ENCODE measurements at places on chromosomes 5 and 9. TPM values are rescaled to one million over a fixed set of nuclear protein-coding genes. Genes with fewer than 3 reads are reported as not detected.

GRCh38 chr5:67520161-67520908 lies 323.7 kb upstream of the CD180 start:
- DNase-seq, result no peak
- H3K4me1 ChIP-seq, result no peaks in the 10 kb centered on the region
- H3K4me3 ChIP-seq, result no peak overlapping the region
- no peaks in the 10 kb centered on the region for H3K27me3 ChIP-seq

GRCh38 chr9:69342769-69343168 lies 17.8 kb downstream of the ENTREP1 start:
- H3K36me3 ChIP-seq, result no peaks in the 10 kb centered on the region
- no peak for DNase-seq
- no peak overlapping the region for H3K27ac ChIP-seq
- no peak overlapping the region for H3K4me3 ChIP-seq
- H3K27me3 ChIP-seq, result no peaks in the 10 kb centered on the region

DNA sequence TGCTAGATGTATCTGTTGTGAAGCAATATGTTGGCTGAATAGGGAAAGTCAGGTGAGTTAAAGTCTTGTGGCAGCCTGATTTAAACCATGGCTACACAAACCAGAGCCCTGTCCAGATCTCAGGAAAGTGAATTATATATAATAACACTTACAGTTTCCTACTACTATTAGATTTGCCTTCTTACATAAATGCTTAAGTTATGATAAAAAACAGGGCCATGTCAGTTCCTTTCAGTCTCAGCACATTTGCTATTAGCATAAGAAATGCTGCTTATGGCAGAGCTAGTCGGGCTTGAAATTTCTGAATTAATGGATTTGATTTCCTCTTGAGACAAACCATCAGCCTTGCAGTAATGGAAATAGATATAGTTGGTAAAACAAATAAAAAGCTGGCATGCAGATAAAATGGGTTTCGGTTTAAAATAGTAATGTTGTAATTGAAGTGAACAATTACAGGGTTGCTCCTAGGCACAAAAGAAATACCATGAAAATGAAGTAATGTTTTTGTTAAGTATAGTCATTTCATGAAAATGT lies 664.2 kb upstream of the ZNF608 start:
- no peak overlapping the region for H3K4me3 ChIP-seq
- DNase-seq, result no peak
- no peaks in the 10 kb centered on the region for H3K27me3 ChIP-seq
- H3K36me3 ChIP-seq, result no peaks in the 10 kb centered on the region

DNA sequence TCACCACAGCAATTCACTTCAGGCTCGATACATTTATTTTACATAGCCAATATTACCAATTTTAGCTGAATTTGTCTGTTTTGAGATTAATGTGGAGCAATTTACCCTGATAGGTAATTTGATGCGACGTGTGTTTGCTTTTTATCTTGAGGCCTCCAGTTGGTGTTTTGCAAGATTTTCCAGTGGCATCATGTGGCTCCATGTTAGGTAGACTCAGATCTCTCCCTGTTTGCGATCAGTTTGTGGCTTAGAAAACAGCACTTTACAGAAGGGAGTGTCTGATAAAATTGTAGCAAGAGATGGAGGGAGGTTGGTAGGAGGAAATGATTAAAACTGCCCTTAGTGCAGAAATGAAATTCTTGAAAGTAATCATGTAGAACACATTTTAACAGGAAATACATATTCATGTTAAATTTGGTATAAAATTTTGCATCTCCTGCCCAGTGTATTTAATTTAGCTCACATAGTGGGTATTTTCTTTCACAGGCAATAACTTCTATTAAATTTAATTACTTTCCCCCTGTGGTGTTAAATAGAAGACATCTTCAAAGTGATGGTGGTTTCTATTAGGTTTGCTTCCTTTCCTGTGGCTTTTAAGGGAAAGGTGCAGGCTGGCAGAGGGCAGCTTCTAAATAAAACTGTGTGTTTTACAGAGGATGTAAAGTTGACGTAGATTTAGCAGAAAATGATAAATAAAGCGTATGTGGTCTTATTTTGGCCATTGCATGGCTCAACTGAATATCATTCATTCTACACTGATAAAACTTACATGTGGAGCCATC lies 135.8 kb downstream of the KDM4C start:
- DNase-seq, result no peak
- H3K4me1 ChIP-seq, result peaks cover 4% of the 10 kb centered on the region
- H3K4me3 ChIP-seq, result no peak overlapping the region
- no peaks in the 10 kb centered on the region for H3K36me3 ChIP-seq
- H3K27me3 ChIP-seq, result no peaks in the 10 kb centered on the region

Gene DMRTA1
- total RNA-seq, result 0.69 TPM

Gene NSA2
- total RNA-seq, result 107 TPM

Gene TRUB2
- 19.7 TPM for total RNA-seq

Gene SLC6A3
- total RNA-seq, result 0.05 TPM

Gene CCL21
- 83.6 TPM for total RNA-seq

GRCh38 chr9:71706176-71706575 lies 62.1 kb downstream of the CEMIP2 start:
- H3K36me3 ChIP-seq, result no peaks in the 10 kb centered on the region
- H3K4me1 ChIP-seq, result no peaks in the 10 kb centered on the region
- no peak overlapping the region for H3K27ac ChIP-seq
- no peak for DNase-seq

- H3K36me3 ChIP-seq, result no peaks in the 10 kb centered on the region
- no peak overlapping the region for H3K4me3 ChIP-seq
- no peak overlapping the region for H3K27ac ChIP-seq
- no peaks in the 10 kb centered on the region for H3K4me1 ChIP-seq
These were observed 417.7 kb downstream of the PSAT1 start for GRCh38 chr9:78714576-78714975.

Gene MFAP3
- total RNA-seq, result 15.9 TPM

DNA sequence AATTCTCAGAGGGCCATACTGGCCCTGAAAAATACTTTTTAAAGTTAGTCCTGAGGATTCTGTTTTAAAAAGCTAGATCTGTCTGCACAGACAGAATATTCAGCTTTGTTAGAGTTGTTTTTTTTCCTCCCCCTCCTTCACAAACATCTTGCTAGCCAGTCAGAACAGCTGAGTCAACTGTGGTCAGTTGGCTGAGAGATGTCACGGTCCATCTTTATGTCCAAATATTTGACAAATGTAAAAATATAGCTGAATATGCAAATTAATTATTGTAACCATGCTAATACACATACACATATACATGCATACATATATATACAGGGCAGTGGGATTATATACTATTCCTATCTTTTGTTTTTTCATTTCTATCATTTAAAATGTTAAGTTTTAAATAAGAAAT lies 33.9 kb downstream of the UNC13B start:
- DNase-seq, result no peak
- H3K27ac ChIP-seq, result no peak overlapping the region
- no peaks in the 10 kb centered on the region for H3K27me3 ChIP-seq
- no peaks in the 10 kb centered on the region for H3K36me3 ChIP-seq

GRCh38 chr9:36787709-36788108 lies 215.0 kb downstream of the MELK start:
- no peak overlapping the region for H3K4me3 ChIP-seq
- no peak overlapping the region for H3K27ac ChIP-seq
- no peaks in the 10 kb centered on the region for H3K4me1 ChIP-seq
- H3K36me3 ChIP-seq, result no peaks in the 10 kb centered on the region
- no peak for DNase-seq

DNA sequence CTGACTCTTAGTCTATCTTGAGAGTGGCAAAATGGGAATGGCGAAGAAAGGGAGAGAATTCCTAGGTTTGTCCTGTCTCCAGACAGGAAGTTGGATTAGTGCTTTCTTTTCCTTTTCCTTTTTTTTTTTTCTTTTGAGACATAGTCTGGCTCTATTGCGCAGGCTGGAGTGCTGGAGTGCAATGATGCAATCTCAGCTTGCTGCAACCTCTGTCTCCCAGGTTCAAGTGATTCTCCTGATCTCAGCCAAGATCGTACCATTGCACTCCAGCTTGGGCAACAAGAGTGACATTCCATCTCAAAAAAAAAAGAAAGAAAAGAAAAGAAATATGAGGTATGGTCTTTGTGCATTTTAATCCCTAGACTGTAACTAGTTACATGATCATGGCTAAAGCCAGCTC lies 12.6 kb upstream of the KIF27 start:
- no peak overlapping the region for H3K27ac ChIP-seq
- H3K36me3 ChIP-seq, result no peaks in the 10 kb centered on the region
- H3K27me3 ChIP-seq, result no peaks in the 10 kb centered on the region

DNA sequence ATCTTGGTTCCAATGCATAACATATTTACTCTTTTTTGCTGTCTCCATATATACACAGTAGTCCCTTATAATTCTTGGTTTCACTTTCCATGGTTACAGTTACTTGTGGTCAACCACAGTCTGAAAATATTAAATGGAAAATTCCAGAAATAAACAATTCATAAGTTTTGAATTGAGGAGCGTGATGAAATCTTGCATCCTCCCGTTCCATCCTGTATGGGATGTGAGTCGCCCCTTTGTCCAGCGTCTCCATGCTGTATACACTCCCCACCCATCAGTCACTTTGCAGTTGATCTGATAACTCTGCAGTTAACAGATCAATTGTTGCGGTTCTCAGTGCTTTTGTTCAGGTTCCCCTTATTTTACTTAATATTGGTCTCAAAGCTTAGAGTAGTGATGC lies 11.5 kb upstream of the FAF2 start:
- no peak overlapping the region for H3K4me3 ChIP-seq
- H3K36me3 ChIP-seq, result no peaks in the 10 kb centered on the region
- no peaks in the 10 kb centered on the region for H3K27me3 ChIP-seq
- no peak for DNase-seq

Gene CAVIN4
- total RNA-seq, result 0.38 TPM

Gene PLAC8L1
- total RNA-seq, result 0.78 TPM

Gene NMUR2
- total RNA-seq, result not detected

- no peak overlapping the region for H3K27ac ChIP-seq
- no peaks in the 10 kb centered on the region for H3K36me3 ChIP-seq
- DNase-seq, result no peak
- H3K4me1 ChIP-seq, result no peaks in the 10 kb centered on the region
- no peak overlapping the region for H3K4me3 ChIP-seq
These were observed 23.2 kb downstream of the LYSMD3 start for GRCh38 chr5:90506221-90506620.

- peak; percentile 30 for DNase-seq
- H3K27ac ChIP-seq, result no peak overlapping the region
- no peaks in the 10 kb centered on the region for H3K27me3 ChIP-seq
- no peak overlapping the region for H3K4me3 ChIP-seq
- H3K36me3 ChIP-seq, result no peaks in the 10 kb centered on the region
These were observed 38.9 kb upstream of the TRAF1 start for GRCh38 chr9:120965344-120966012.

GRCh38 chr5:123720955-123721354 lies 209.0 kb downstream of the CSNK1G3 start:
- H3K4me1 ChIP-seq, result no peaks in the 10 kb centered on the region
- no peak overlapping the region for H3K27ac ChIP-seq
- H3K36me3 ChIP-seq, result no peaks in the 10 kb centered on the region
- no peak for DNase-seq
- H3K4me3 ChIP-seq, result no peak overlapping the region
- no peaks in the 10 kb centered on the region for H3K27me3 ChIP-seq

Gene NPR3
- 15.0 TPM for total RNA-seq
